Stimulated activated CD8-positive, alpha-beta memory T cell treated with anti-CD3 and anti-CD28 coated beads, Interleukin-4, amount 100 ng/mL, for 4 hours (primary cell): ENCODE measurements at places on chromosomes 6 and 20.

GRCh38 chr6:159043947-159044346, 844 bp downstream of the TAGAP start:
- DNase-seq = no peak

- no peak for DNase-seq
Measured at GRCh38 chr20:5786930-5787795, 37.0 kb downstream of the SHLD1 start.

DNA sequence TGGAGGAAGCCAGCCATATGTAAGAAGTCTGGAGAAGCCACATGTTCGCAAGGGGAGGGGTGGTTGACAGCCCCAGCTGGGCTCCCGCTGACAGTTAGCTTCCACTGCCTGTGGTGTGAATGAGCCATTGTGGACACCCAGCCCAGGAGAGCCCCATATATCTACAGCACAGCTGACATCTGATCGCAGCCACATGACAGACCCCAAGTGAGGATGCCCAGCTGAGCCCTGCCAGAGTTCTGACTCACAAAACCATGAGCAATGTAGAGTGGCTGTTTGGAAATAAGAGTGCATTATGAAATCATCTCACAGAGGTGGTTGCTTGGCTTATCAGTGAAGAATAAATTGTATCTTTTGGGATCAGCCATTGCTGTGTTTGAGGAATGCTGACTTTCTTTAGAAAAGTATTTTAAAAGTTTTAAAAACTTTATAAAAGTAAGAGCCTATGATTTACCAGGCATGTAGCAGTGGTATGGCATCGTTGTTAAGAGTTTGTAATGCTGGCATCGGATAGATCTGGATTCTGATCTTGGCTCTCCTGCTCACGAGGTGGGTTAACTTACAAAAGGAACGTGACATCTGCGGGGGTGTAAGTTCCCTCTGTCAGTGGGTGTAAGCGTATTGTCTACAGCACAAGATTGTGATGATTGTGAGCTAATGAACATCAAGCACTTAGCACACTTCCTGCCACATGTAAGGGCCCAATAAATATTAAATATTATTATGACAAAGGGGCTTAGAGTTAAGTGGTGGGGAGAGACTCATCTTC, 24.1 kb downstream of the CFAP61 start:
- no peak for DNase-seq

DNA sequence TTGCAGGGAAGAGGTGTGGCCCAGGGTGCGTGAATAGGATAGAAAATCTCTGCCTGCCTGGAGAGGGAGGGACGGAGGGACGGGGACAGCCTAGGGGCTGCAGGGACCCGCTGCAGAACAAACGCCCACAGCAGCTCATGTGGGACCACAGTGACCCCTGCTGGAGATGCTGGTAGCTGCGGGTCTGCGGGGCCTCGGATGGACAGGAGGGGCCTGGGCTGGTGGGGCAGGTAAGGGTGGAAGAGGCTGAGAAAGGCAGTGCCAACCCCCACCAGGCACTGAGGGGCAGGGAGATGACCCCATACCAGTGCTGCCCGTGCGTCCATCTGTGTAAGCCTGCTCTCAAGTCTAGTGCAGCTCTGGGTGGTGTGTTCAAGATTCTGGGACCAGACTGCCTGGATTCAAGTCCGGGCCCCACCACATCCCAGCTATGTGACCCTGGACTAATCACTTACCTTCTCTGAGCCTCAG, 39.4 kb downstream of the KIAA1755 start:
- DNase-seq = no peak

DNA sequence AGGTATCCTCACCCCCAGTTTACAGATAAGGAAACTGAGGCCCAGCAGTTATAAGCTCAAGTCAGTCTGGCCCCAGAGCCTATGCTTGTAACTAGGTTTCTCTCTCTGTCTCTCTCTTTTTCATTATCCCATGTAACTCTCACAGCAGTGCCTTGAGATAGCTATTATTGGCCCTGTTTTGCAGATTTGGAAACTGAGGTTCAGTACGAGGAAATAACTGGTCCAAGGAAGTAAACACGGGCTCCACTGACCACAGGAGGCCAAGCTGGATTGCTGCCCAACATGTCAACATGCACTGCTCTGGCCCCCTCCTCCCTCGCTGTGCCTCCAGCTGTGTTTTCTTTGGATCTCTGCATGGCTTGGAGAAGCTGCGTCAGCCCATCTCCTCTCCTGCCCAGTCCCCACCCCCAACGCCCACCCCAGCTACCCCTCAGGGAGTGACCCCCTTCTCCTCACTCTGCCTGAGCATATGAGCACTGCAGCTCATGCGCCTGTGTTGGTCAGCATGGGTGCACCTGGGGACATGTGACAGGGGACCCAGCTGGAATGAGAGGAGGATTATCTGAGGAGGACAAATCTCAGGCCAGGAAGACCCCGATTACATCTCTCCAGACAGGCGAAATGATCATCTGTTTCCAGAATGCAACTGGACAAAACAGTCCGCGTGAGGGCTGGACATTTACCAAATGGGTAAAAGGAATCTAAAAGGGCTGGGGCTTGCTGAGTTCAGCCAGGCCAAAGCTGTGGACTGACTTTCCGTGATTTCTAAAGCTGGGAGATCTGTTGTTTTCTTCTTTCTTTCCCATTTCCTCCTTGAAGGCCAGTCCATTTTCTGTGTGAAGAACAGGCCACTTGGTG, 7.8 kb upstream of the PLTP start:
- DNase-seq = no peak

DNA sequence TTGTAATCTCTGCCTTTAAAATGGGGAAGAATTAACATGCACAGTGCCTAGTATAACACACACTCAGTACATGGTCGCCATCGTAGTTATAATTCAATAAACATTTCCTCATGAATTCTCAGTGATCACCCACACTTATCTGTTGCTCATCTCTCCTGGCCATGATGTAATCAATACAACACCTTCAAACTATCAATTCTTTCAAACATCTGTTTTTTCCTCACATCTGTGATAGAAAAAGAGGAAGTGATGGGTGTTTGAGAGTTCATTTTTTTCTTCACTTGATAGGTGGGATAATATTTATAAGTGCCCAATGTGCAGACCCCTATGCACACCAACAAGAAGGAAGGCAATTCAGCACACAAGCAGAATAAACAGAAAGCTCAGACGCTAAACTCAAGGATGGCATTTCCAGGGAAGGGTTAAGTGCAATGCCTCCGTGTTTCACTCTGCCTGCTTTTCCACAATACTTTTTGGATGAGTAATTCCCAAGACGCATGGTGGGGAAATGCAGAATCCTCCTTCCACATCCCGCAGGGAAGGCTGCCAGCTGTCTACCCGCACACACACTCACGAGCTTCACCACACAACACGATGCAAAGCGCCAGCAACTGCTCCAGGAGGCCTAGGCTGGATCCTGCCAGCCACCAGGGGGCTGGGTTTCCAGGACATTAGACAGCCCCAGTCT, 100.3 kb downstream of the GMPR start:
- DNase-seq = no peak

DNA sequence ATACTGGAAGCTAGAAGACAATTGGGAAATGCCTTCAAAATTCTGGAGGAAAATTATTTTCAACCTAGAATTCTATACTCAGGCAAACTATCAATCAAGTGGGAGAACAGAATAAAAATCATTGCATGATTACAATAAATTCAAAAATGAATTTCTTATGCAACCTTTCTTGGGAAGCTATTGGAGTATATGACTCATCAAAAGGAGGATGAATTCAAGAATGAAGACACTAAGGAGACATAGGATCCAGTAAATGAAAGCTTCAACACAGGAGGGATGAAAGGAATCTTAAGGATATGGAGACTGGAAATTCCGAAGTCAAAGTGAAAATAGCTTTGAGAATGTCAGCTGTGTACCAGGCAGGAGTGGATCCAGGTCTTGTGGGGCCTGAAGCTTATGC, 12.6 kb upstream of the UBR2 start:
- no peak for DNase-seq

DNA sequence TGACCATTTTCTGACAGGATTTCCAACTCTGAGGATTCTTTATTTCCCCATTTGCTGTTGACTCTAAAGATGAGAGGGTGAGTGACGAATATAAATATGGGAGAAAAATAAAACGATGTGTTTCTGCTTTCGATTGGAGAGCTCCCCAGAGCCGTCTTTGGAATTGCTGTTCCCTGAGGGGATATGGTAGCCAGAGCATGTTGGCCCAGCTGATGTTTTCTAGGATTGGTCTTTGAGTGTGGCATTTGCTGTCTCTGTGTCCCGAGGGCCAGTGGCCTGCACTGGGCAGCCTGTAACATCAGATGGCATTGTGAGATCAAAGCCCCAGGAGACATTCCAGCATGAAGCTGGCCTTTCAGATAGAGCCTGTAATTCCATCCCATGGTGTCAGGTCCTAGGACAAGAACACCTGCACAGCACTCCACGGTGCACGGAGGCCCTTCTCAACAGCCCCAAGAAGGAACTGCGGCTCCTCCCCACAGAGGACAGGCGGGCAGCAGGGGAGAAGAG, 26.7 kb downstream of the PKIG start:
- no peak for DNase-seq

DNA sequence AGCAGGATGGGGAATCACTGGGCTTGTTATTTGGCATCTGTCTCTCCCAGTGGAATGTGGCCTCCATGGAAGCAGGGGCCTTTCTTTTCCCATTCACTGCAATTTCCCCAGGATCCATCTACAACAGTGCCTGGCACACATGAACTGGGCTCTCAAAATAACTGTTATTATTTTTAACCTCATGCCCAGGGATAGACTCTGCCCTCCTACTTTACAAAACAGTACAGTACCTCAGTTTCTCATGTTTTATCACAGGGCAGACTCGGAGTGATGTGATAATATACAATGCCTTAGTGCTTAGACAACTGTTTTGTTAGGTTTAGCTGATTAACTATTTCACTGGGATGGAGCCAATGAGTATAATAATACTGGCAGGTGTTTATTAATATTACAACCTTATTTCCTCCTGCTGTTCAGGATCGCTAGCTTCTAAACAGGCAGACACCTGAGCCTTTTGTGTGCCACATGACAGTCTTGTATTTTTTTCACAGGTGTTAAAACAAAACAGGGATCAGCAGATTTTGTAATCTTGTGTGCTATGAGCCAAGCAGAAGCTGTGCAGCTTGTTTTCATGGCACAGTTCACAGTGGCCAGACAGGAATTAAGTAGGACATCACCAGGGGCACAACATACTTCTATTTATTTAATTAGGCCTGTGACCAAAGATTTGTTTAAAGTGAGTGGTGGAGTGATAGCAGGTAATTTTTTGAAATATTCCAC, 157.7 kb upstream of the EYA4 start:
- DNase-seq = no peak

DNA sequence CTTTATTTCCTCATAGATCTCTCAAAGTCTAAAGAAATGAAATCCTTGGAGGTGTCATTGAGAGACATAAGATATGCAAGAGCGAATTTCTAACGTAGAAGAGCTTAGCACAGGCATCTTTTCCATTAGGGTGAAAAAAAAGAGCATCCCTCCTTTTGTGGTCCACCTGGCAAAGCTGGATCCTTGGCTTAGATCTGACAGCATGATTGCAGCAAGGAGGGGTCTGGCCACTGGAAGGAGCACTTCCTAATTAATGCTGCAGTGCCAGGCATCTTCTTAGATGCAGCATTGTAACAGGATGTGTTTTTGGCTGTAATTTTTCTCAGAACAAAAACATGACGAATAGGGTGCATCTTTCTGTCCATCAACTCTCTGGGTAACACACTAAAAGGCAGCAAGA, 60.1 kb upstream of the TFAP2D start:
- DNase-seq = no peak
